Upper lobe of left lung (tissue), 6 donors: ENCODE measurements at places on chromosomes 3 and 15. TPM values are rescaled to one million over a fixed set of nuclear protein-coding genes. Genes with fewer than 3 reads are reported as not detected.

DNA sequence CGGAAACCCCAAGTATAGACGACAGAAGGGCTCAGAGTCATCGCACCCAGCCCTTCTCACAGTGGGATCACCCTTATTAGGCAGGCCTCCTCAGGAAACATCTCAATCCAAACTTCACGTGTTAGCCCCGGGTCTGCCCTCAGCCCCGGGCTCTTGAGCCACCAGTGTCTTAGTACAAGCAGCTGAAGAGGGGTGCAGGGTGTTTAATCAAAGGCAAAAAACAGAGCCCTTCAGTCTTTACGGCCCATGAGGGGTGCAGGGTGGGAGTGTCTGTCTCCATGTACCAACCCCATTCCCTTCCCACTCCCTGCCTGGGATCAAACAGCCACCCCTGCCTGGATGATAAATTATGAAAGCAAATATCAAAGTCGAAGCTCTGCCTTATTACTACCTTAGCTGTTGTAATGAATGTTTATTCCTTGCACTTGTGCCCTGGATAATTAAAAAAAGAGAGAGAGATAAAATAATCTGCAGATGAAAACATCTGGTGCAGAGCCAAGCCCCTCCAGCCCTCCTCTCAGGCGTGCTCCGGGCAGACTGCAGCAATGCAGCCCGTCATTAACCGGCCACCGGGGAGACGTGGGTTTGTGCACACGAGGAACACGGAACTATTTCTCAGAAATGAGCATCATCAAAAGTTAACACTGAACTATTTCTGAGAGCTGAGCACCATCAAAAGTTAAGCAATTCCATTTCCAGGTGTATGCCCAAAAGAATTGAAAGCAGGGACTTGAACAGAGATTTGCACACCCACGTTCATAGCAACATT lies 64.5 kb downstream of the ADAMTS17 start:
- peak; percentile 23 for DNase-seq

DNA sequence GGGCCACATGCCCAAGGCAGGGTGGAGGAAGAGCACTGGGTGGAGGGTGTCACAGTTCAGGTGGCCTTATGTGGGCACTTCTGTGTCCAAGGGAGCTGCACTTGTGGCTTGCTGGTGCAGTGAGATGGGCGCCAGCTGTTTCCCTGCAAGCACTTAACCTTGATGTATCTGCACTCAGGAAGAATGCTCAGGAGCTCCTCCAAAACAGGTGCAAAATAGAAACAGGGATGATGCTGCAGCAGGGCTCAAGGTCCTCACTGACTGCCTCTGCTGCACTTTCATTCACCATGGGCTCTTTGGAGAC lies 151.3 kb downstream of the CADPS start:
- DNase-seq = no peak

DNA sequence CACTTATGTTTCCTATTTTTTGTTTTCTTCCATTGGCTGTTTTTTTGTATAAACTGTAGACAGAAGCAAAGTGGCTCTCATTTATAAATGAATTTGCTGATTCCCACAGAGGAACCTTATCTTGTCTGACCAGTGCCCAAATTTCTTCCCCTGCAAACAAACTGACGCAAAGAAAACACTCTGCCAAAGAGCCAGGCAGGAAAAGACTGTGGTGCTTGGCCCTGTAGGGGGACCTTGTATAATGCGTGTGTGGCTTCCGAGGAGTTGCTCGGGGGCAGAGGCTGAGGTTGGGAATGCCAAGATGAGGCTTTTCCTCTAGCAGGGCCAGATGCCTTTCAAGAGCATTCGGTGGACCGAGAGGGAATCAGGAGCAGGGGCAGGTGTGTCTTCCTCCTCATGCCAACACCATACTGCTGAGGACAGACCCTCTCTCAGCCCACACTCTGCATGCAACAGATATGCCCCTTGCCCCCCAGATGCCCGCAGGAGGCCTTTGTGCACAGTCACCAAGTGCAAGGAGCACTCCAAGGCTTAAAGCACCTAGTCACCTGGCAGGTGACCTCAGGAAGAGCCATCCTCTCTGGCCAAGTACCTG lies 104.3 kb upstream of the ABHD17C start:
- no peak for DNase-seq

The NAALADL2 gene
- total RNA-seq = 7.4 TPM

The ADGRG7 gene
- not detected for total RNA-seq

GRCh38 chr3:126995926-126996512 lies 13.1 kb downstream of the PLXNA1 start:
- no peak for DNase-seq

The POLQ gene
- 0.69 TPM for total RNA-seq
